Liver (tissue), 10 donors: ENCODE measurements at places on chromosomes 7 and 10.

- DNase-seq = no peak
Measured at GRCh38 chr10:43884501-43885105, 235.9 kb upstream of the ZNF32 start.

- DNase-seq = no peak
Measured at GRCh38 chr7:155211761-155212160, 85.9 kb upstream of the INSIG1 start.

- no peak for DNase-seq
Measured at GRCh38 chr10:83078160-83078559, 1061.1 kb upstream of the GHITM start.

DNA sequence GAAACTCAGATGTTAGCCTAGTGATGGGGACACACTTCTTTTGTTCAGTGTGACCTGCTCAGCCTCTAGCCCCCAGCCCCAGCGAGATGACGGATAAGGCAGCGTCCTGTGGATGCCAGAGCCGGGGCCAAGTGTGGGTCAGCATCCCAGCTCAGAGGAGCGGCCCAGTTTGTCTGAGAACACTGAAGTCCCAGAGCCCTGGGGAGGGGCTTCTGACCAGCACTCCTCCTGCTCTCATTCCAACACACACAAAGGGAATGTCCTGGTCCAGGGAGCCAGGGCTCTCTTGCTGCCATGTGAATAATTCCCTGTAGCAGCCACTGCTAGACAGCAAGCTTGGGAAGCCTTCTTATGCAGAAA is 4.5 kb upstream of the ATP6V0E2 start:
- DNase-seq = no peak

DNA sequence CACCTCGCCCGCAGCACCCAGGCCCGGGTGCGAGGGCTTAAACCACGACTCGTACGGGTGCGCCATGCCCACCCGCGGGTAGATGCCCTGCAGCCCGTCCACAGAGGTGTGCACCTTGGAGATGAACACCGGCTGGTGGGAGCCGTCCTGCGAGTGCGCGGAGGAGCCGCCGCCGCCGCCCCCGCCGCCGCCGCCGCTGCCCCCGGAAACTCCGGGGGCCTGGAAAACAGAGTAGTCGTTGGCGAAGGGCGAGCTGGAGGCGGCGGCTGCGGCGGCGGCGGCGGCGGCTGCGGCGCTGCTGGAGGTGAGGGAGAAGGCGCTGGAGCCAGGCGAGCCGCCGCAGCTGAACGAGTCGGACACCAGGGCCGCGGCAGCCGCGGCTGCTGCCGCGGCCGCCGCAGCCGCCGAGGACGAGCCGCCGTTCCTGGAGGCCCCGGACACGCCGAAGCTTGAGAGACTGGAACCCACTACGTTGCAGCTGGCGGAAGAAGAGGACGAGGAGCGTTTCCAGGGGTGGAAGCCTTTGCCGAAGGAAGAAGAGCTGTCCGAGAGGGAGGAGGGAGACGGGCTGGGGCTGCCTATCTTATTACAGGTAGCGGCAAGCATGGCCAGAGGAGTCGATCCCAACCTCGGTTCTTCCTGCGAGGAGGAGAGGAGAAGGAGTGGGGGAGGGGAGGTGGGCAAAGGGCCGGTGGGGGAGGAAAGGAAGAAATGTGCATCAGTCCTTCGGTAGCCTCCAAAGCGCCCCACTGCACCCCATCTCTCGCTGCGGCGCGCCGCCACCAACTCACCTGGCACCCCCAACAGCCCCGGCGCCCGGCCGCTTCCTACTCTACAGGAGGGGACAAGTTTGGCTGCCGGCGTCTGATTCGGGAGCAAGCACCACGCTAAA is 1.3 kb downstream of the SP8 start:
- no peak for DNase-seq

DNA sequence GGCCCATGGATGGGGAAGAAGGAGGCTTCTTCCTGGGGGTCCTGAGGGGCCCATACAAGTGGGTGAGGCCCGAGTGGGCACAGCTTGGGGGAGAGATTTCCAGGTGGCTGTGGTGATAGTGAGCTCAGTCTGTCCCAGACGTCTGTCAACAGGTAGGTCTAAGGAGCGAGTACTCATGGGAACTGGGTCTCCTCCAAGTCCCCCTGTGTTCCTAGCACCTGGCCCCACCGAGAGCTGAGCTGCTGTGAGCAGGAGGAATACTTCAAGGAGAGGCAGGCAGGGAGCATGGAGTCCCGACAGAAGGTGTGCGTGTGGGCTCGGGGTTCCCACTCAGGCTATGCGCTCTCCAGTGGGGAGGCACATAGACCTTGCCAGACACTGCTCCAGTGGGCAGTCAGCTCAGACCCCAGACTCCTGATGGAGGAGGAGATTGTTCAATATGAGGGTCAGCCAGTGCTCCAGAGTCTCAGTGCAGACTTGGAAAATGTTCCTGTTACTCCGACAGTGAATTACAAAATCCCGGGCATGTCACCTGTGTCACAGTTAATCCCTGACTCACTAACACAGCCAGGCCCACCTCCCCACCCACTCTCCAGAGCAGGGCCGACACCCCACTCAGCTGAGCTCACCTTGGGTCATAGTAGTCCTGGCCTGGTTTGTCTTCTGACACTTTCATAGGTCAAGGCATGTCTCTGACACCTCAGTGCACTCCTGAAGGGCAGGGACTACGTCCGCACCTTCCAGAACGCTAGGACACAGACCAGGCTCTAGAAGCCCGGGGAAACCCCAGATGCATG is 28.2 kb upstream of the C10orf53 start:
- DNase-seq = peak; percentile 24

- DNase-seq = no peak
Measured at GRCh38 chr10:97416565-97416964, 9.4 kb upstream of the PGAM1 start.

- no peak for DNase-seq
Measured at GRCh38 chr10:76990561-76990960, 647.0 kb downstream of the KCNMA1 start.

DNA sequence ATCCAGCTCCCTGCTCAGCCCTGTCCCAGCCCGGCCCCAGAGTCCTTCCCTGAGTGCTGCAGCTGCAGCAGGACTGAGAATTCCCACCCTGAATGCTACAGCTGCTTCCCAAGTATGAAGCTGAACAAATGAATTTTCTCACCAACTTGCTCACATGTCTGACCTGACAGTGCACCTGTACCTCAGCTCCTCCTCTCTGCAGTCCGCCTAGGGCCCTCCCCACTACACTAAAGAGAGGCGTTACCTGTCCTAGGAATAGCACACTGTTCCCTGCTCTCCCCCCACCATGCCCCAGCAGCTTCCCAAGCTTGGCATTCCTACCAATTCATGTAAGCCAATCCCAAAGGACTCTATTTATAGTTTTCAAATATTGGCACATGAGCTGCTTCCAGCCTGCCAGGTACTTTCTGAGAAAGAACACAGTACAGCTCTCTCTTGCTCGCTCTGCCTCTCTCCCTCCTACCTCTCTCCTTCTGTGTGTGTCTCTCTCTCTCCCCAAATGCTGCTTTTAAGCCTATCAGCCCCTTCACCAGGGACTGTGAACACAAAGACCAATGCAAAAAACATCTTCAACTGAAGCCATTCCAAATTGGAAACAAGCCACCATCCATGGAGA is 400.1 kb downstream of the TNS3 start:
- DNase-seq = no peak

DNA sequence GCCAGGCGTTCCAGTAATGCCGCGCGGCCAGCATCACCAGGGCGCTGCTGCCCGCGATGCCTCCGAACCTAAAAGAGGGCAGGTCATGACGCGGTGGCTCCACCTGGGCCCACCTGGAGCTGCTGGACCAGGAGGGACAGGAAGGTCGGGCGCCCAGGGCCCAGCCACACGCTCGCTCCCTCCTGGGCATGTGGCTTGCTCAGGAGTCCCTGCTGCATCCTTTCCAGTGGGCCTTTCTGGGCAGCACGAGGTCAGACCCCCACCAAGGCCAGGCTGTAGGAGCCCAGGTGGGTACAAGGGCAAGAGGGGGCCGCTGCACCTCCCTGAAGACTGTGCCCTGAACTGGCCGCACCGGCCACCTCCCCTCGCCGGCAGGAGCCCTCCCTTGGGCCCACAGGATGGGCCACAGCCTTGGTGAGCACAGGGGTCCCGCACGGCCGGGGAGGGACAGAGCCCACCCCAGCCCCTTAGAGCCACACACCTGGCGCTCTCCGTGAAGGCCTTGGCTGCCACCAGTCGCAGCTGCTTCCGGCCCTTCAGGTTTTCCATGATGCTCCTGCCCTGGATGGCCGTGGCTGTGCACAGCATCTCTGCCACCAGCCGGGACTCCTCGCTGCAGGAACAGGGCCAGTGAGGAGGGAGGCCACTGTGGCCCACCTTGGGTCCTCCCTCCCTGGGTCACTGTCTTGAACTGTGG is 43.2 kb downstream of the CFAP46 start:
- no peak for DNase-seq

GRCh38 chr7:135888740-135889139 is 88.4 kb downstream of the MTPN start:
- DNase-seq = no peak

DNA sequence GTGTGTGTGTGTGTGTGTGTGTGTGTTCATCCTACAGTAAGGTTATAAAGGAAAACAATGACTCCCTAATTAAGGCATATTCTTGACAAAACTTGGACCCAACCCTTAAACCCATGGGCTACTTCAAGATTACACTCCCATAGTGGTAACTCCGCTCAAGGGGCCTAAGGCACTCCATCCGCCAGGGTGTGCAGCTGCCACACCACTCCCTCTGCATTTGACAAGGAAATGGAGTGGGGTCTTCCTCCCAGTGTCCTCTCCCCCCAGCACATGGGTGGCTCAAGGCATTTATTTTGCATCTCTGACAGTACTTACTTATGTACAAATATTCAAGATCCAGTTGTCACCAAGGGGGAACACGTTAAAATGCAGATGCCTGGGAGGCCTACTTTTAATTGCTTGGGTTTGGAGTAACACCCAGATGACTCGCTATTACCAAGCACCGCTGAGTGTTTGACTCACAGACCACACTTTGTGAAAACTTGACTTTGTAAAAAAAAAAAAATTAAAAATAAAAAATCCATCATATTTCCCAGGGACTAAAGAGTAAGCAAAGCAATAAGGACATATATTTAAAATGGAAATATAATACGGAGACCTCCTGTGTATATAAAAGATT is 53.0 kb upstream of the AGR3 start:
- no peak for DNase-seq

DNA sequence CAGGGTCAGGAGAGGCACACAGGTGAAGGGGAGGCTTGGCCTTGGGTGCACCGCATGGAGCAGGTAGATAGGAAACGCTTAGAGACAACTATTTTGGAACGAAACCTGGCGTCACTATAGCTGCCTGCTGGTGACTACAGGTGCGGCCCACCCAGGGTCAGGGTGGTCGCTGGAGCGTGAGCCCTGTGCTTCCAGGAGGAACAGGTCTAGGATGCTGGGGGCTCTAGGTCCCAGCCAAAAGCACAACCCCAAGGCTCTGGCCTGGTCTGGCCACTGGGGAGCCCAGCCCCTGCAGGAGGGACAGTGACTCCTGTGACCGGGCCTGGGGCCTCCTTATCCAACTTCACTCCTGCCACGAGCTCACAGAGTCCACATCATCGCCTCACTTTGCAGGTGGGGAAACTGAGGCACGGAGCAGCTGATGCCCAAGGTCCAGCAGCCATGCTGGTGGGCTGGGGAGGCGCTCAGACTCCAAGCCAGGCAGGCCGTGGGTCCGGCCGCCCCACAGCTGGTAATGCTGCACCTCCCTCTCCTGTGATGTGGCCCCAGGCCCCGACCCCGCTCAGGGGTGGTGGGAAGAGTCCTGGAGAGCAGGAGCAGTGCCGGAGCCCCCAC is 9.0 kb downstream of the LFNG start:
- DNase-seq = no peak

GRCh38 chr7:76375251-76375650 is 16.5 kb upstream of the YWHAG start:
- no peak for DNase-seq

- DNase-seq = no peak
Measured at GRCh38 chr7:92631850-92632487, 41.8 kb upstream of the FAM133B start.

- no peak for DNase-seq
Measured at GRCh38 chr7:138127996-138128395, 51.7 kb downstream of the AKR1D1 start.

- DNase-seq = no peak
Measured at GRCh38 chr10:91000470-91000869, 79.6 kb upstream of the ANKRD1 start.

- no peak for DNase-seq
Measured at GRCh38 chr10:9814285-9814864, 1203.3 kb upstream of the CELF2 start.

- DNase-seq = no peak
Measured at GRCh38 chr10:30422981-30423654, 10.9 kb upstream of the MAP3K8 start.

DNA sequence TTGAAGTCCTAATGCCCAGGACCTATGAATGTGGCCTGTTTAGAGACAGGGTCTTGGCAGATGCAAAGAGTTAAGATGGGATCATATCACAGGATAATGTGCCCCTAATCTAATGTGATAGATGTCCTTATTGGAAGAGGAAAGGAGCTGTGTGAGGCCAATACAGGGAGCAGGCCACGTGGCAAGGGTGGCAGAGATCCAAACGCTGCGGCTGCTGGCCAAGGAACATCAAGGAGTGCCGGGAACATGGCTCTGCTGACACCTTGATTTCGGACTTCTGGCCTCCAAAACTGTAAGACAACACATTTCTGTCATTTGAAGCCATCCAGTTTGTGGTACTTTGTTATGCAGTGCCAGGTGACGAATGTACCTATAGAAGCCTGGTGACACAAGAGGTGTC is 37.7 kb upstream of the EZH2 start:
- DNase-seq = no peak

DNA sequence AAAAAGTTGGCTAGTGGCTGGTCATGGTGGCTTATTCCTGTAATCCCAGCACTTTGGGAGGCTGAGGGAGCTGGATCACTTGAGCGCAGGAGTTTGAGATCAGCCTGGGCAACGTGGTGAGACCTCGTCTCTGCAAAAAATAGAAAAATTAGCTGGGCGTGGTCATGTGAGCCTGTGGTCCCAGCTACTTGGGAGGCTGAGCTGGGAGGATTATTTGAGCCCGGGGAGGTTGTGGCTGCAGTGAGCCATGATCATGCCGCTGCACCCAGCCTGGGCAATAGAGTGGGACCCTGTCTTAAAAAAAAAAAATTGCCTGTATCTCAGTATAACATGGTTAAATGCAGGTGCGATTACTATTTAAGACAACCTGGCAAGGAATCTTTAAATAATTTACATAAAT is 61.0 kb downstream of the ADD3 start:
- DNase-seq = no peak

DNA sequence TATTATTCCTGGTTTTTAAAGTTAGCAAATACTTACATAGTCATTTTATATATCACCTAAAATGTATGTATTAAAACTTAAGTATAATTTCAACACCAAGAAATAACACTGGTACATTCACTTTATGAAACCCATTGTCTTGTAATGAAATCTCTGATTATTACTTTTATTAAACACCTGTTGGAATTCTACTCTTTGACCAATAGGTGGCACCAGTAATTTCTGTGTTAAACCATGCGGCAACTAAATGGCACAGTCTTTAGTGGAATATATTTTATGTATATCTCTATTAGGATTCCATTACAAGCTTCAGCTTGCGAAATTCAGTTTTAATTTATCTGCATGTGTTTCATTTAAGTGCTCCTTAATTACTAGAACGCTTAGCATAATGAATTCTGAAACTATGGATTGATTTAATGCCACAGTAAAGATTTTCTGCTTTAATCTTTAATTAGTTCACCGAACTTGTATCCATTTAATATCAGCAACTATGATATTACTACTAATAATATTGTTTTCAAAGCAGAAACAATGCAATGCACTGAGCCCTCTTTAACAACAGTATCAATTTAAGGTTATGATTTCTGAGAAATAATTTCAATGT is 181.3 kb downstream of the MAGI2 start:
- DNase-seq = no peak
